ENCODE measurements at places on chromosomes 7 and 10. TPM values are rescaled to one million over a fixed set of nuclear protein-coding genes. Genes with fewer than 3 reads are reported as not detected.

The PNLIPRP1 gene
- total RNA-seq, result not detected

The PIK3AP1 gene
- 3.7 TPM for total RNA-seq

The C10orf62 gene
- not detected for total RNA-seq

The IKZF1 gene
- not detected for total RNA-seq

The NPTX2 gene
- total RNA-seq, result not detected

The LIPM gene
- not detected for total RNA-seq

The MCM10 gene
- total RNA-seq, result 16.1 TPM

GRCh38 chr10:71835671-71836595 lies 15.1 kb downstream of the PSAP start:
- no peak for DNase-seq

DNA sequence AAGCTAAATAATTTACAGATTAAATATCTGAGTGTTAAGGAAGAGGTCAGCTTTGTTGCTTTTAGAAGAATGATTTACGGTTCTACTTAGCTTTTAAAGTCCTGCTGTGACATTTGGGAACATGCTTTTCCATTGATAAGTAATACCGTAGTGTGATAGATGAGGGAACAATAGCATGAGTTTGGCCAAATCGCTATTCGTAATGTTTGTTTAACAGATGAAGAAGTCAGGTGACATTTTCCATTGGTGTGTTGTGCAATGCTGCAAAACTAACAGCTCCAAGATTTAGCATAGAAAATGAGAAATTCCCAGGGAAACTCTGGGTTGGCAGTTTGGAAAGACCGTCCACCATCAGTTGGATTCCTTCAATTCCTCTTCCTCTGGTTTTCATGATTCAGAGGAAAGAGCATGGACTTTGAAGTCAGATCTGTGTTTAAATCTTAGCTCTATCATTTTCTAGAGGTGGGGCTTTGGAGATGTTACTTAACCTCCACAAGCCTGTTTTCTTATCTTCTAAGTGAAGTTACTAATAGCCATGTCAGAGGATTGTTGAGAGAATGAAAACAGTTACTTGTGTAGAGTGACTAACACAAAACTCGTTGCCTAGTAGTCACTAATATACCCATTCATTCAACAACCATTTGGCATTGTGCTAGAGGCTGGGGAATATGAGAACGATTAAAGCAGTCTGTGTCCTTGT lies 140.4 kb upstream of the BMPER start:
- DNase-seq, result peak; percentile 65

GRCh38 chr7:78686189-78686588 lies 767.3 kb downstream of the MAGI2 start:
- no peak for DNase-seq

DNA sequence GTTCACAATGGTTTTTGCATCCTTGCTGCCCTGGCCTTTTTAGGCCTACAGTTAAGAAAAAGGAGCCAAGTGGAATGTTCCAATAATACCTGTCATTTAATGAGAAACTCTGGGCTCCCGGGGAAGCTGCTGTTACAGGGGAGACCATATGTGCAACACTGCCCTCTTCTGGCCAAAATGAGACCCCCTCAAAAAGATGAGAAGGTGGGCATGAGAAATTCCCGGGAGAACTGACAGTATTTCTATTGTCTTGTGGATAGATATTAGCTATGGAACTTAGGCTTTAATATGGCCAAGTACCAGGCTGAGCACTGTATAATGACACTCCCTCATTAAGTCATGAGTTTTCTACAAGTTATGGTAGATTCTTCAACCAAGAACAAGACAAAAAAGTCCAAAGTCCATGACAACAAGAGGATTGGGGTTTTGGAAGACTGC lies 99.4 kb downstream of the CCDC3 start:
- peak; percentile 53 for DNase-seq

- no peak for DNase-seq
Measured at GRCh38 chr10:30738416-30738815, 108.9 kb upstream of the LYZL2 start.

DNA sequence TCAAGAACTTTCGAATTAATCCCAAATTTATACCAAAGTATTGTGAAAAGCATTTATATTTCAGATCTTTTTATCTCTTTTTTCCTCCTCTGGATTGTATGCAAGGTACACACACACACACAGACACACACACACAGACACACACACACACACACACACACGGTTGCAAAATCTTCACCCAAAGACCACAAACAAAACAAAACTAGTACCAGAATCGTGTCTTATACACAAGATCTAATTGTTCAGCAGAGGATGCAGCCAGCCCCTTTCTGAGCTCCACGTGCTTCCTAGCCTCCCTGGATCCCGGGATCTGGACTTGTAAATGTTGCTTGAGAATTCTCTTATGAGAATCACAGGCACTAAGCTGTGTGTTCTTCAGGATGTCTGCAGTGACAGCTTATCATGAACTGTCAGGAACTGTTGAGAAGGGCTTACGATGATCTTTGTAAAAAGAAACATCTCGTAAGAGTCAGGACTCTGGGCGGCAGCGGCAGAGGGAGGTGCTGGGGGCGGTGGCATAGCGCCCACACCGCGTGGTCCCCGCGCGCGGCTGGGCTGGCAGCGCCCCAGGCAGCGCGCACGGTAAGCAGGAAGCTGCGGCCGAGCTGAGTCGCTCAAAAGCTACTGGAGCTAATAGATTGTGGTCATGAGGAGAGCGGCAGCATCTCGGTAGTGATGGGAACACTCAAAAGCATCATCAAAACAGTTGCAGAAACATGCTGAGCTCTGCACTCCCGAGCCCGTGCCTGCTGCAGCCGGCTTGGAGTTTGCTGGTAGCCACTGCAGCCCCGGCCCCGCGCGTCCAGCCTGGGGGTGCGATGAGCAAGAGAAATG lies 277.6 kb downstream of the GATA3 start:
- peak; percentile 41 for DNase-seq

GRCh38 chr10:24259365-24260130 lies 50.6 kb downstream of the KIAA1217 start:
- no peak for DNase-seq

DNA sequence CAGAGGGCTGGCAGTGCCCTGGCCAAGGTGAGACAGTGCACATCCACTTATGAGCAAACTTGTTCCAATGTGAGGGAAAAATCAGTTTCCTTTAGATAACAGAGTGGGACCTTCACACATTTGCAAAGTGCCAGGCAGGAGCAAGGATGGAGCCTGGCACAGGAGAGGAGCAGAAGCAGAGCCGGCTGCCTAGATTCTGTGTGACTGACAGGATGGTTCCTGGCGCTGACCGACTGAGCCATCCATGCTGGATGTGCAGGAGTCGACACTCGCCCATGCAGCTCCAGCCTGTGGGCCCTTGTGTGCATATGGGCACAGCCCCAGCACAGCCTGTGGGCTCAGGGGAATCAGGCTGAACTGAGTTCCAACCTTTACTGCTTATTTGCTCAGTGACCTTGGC lies 346.5 kb downstream of the GRID1 start:
- DNase-seq, result no peak

DNA sequence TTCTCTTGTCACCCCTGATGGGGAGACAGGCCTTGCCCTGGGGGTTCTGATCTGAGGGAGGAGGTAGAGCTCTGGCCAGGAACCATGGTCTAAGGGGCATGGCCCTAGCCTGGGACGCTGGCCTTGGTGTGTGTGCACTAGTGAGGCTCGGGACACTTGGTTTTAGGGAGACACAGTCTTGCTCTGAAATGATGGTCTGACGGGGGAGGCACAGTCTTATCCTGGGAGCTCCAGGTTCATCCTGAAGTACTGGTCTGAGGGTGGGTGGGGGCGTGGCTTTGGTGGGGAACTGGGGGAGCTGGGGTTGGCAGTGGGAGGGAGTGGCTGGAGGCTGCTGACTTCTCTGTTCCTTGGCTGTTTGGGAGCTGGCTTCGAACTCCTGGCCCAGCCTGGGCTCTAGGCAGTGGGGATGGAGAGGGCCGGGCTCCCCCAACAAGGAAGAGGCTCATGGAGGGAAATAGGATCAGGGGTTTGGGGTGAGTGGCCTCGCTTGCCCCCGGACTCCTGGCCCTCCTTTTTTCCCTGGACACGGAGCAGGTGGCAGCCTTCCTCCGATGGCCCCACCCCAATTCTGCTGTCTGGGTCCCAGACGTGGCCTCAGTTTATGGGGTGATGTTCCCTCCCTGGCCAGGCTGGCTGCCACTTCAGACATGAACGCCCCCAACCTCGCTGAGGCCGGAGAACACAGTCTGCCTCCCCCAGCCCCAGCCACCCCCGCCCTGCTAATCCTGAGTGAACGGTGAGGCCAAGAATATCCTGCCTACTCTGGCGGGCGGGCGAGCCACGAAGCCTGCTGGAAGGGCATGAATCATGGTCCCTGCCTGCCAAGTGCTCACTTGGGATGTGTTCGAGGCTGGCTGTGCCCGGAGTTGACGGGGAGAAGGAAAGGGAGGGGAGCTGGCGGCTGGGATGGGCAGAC lies 43.5 kb downstream of the TMEM270 start:
- no peak for DNase-seq

DNA sequence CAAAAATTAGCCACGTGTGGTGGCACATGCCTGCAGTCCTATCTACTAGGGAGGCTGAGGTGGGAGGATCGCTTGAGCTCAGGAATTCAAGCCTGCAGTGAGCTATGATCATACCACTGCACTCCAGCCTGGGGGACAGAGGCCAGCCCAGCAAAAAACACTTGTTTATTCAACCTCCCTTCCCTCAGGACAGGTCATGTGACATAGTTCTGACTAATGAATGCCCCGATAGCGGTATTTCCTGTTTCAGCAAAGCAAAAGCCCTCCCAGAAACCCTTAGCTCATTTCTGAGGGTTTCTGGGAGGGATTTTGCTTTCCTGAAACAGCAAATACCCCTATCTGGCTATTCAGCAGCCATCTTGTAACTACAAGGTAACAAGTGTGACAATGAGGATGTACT lies 157.1 kb downstream of the GATA3 start:
- DNase-seq, result peak; percentile 18

DNA sequence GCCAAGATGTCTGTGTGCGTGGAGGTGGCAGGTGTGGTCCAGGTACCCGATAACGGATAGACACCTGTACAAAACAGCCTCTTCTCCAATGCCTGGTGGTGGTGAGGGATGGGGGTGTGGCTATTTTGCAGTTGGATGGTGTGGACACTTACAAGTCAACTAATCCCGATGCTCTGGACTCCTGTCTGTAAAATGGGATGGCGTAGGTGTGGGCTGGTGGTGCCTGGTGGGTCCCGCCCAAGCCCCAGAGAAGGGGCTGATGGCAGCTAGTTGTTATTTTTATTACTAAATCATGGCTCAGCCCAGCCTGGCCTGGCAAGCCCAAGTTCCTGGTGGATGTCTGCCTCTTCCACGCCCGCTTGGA lies 22.3 kb downstream of the GTF2IRD1 start:
- DNase-seq, result no peak

- DNase-seq, result no peak
Measured at GRCh38 chr7:49583440-49583839, 190.0 kb upstream of the VWC2 start.

DNA sequence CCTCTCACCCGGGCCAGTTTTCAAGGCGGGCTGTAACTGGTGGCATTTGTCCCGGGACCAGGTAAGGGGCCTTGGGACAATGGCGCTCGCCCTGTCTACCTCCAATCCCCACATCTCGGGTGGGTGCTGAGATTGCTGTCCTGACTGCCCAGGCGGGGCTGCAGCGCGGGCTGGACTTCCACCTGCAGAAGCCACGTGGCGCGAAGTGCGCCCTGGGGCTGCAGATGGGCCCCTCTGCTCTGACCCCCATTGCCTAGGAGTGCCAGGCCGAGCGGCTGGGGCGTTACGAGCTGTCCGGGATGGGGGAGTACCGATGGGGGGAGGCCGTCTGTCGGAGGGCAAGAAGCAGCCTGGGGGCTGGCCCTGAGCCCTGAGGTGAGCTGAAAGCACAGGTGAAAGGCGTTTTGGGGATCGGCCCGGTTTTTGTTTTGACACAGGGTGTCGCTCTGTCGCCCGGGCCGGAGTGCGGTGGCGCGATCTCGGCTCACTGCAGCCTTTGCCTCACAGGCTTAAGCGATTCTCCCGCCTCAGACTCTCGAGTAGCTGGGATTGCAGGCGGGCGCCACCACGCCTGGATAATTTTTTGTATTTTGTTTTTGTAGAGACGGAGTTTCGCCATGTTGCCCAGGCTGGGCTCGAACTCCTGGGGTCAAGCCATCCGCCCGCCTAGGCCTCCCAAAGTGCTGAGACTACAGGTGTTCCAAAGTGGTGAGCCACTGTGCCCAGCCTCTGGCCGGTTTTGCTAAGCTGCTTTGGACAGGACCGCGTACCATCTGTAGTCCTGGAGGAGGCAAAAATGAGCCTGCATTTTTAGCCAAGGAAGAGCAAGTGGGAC lies at the start of gene SFXN2:
Gene SFXN2, plus strand, starts transcription at position 16 of the 835 bp plus-strand sequence. CDS start 12,001 bp downstream, outside the sequence.
- DNase-seq, result peak; percentile 24

DNA sequence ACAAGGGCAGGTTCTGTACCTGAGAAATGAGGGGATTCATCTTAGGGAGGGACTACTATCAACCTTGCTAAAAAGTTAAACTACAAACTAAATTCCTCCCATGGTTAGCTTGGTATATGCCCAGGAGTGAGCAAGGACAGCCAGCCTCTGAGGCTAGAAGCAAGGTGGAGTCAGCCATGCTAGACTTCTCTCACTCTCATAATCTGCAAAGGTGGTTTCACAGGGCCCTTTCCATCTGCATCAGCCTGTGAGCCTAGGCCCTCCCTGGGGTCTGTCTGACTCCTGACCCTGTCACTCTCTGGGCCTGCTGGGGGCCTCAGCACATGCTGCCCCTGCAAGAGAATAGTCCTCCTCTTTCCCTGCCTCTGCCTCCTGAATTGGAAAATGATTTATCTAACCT lies 66.1 kb downstream of the ABCA13 start:
- DNase-seq, result no peak

DNA sequence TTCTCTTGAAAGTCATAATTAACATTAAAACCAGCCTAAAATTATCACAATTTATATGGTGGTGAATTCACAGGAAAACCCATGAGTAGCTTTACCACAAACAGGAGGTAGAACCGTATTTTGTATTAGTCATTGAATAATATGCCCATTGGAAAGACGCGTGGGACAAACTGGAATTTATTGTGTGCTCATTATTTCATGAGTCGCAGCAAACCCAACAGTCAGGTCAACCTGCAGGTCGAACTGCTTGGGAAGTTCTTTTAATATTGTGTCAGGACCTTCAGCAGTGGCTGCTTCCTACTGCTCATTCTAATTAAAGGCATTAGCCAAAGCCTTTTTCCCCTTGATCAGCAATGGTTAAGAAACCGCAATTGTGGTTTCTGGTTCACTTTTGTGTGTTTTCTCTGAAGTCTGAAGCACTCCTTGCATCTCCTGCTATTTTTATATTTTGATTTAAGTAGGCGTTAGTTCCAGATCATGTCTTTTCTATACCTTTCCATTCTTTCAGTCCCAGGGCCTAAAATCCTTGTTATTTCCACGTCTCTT lies 100.1 kb downstream of the RAB11FIP2 start:
- DNase-seq, result peak; percentile 76

DNA sequence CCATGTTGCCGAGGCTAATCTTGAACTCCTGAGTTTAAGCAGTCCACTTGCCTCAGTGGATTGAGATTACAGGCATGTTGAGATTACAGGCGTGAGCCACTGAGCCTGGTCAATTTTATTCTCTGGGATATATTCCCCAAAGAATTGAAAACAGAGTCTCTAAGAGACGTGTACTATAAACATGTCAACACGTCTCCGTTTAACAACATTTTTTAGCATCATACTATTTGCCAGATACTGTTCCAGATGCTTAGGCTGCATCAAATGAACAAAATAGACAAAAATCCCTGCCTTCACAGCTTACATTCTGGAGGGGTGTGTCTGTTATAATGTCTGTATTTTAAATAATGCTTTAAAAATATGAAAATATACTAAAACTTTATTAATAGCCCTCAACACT lies 54.1 kb upstream of the PRKG1 start:
- no peak for DNase-seq
